ENCODE measurements at places on chromosomes 13 and 19. TPM values are rescaled to one million over a fixed set of nuclear protein-coding genes. Genes with fewer than 3 reads are reported as not detected.

Gene POSTN
- total RNA-seq = 20.1 TPM

Gene ZNF132
- 8.0 TPM for total RNA-seq

Gene ADPRHL1
- 1.5 TPM for total RNA-seq

Gene ZNF235
- 4.5 TPM for total RNA-seq

Gene APOC4
- total RNA-seq = not detected

Gene LINGO3
- total RNA-seq = not detected

Gene ZNF324
- total RNA-seq = 13.7 TPM
